ENCODE measurements at places on chromosomes 2 and 18.

GRCh38 chr2:32464431-32464830 is 107.6 kb downstream of the BIRC6 start:
- no peak for DNase-seq

- no peak for DNase-seq
Observed at GRCh38 chr2:102558463-102558862, 60.9 kb upstream of the SLC9A2 start.

DNA sequence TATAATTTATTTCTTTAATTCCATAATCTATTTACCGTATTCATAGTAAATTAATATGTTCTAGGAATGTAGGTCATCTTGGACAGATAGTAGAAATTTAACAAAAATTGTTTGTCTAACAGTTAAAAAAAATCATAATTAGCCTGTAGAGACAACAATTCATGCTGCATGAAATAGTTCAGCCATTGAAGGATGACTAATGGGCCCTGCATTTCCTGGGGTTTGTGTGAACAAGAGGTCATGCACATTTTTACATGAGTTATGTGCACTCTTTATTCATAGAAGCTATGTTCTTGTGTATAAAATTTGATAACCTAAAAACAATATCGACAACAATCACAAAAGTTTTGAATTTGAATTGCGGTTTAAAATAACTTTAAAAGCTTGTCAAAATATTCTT is 1663.6 kb downstream of the SUCLG1 start:
- DNase-seq: no peak

DNA sequence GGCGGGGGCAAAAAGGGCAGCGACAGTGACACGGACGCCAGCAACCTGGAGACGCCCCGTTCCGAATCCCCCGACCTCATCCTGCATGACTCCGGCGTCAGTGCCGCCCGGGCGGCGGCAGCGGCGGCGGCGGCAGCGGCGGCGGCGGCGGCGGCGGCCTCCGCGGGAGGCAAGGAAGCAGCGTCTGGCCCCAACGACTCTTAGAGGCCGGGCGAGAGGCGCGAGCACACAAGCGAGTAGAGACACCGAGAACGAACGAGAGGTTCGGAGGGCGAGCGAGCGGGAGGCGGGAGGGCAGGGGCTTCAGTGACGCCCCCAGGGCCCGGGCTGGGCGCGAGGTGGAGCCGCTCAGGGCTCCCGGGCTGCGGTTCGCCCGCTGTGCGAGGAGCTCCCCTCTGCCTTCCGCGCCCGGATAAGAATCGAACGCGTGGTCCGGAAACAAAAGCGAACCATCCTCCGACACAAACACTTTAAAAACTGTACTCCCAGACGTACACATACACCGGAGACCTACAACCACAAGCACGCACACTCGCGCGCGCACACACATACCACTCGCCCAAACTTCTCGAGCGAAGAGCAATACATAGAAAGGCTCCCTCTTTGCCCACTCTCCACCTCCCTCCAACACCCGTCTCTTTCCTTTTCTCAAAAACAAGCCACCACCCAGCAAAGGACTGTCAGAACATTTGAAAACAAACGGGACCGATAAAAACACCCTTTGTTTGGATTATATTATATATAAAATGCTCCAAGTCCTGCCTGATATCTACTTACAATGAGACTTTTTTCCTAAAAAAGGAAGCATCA is 2.8 kb downstream of the SP9 start:
- no peak for DNase-seq

DNA sequence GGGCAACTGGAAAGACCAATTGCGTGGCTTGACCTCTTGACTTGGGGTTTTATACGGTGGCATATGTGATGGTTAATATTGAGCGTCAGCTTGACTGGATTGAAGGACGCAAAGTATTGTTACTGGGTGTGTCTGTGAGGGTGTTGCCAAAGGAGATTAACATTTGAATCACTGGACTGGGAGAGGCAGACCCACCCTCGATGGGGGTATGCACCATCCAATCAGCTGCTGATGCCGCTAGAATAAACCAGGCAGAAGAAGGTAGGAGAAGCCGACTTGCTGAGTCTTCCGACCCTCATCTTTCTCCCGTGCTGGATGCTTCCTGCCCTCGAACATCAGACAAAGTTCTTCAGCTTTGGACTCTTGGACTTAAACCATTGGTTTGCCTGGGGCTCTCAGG is 34.2 kb upstream of the YPEL5 start:
- DNase-seq: no peak

- DNase-seq: no peak
Observed at GRCh38 chr2:164522561-164522981, 98.7 kb downstream of the GRB14 start.

DNA sequence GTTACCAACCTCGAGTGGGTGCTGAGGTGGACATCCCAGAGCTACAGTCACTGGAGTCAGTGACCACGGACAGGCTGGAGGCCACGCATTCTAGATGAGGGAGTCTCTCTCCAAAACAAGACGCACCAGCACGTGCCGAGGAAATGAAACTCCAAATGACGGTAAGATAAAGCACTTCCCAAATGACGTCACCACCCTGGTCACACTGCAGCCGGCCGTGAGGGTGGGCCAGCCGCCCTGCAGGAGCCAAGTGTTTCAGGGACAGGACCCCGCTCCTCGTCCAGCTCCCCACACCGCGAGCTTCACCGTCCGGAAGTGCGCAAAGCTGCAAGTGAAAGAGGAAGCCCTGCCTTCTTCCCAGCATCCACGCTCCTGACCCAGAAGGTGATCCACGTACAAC is 99.4 kb downstream of the ZNF516 start:
- DNase-seq: no peak

GRCh38 chr2:130302164-130302886 is 40.4 kb upstream of the IMP4 start:
- DNase-seq: no peak

GRCh38 chr18:8686611-8687010 is 18.7 kb upstream of the MTCL1 start:
- no peak for DNase-seq

- no peak for DNase-seq
Observed at GRCh38 chr18:3248062-3248657, 559 bp downstream of the MYL12A start.

- no peak for DNase-seq
Observed at GRCh38 chr2:190827720-190828119, 52.9 kb upstream of the GLS start.

- DNase-seq: no peak
Observed at GRCh38 chr2:19670303-19670702, 231.5 kb downstream of the TTC32 start.

- no peak for DNase-seq
Observed at GRCh38 chr18:77320971-77321559, 71.4 kb downstream of the GALR1 start.

- no peak for DNase-seq
Observed at GRCh38 chr18:39053571-39053970, 1488.0 kb upstream of the CELF4 start.

DNA sequence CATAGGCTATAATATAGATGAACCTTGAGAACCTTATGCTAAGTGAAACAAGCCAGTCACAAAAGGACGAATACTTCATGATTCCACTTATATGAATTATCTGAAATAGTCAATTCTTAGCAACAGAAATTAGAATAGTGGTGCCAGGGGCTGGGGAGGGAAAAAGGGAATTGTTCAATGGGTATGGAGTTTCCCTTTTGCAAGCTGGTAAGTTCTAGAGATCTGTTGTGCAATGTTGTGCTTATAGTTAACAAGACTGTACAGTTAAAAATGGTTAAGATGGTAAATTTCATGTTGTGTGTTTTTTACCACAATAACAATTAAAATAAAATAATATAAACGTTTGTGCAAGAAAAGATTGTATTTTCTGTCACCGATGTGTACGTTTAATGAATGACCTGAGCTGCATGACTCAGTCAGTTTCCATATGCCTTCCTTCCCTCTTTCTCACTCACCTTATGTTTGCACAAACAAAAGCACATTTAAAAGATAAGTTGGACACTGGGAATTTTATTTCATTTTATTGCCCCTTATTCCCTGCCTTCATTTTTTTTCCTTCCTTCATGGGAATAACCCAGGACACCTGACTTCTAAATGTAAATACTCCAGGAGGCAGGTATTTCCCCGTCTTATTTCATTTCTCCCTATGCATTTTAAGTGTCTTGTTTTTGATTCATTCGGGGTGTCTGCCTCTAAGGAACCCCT is 143.7 kb upstream of the TTC39C start:
- no peak for DNase-seq

DNA sequence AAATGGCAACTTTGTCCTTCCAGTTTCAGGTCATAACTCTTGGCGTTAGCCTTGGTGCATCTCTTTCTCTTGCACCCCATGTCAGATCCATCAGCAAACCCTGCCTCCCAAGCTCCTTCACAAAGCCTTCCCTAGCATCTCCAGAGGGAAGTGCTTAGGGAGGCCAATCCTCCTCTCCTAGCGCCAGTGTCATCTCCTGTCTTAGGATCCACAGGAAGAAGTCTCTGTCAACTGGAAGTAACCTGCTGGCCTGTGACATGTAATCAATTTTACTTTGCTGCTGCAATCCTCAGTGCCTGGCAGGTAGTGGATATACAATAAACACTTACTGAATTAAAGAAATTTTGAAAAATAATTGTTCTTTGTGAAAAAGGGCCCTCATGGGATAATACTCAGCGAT is 7.9 kb upstream of the DNPEP start:
- DNase-seq: no peak

- no peak for DNase-seq
Observed at GRCh38 chr2:232320443-232320803, 58.1 kb upstream of the ALPP start.

DNA sequence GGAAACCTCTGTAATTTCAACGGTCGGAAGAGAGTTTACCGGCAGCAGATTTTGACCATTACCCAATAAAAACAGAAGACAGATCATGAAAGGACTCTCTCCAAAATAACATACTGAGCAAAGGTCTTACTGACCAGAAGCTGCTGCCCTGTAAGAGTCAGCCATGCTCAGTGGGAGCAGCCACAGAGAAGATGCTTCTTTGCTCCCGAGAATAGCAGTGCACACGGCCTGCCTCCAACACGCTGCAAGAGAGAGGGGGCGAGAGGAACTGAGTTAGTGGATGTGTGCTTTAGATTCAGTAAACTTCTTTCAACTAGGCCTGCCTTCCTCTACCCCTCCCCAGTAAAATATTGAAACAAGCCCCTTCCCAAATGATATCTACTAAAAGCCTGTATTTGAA is 103.7 kb downstream of the NCK2 start:
- DNase-seq: no peak

GRCh38 chr2:33670392-33670937 is 71.4 kb upstream of the FAM98A start:
- DNase-seq: no peak

DNA sequence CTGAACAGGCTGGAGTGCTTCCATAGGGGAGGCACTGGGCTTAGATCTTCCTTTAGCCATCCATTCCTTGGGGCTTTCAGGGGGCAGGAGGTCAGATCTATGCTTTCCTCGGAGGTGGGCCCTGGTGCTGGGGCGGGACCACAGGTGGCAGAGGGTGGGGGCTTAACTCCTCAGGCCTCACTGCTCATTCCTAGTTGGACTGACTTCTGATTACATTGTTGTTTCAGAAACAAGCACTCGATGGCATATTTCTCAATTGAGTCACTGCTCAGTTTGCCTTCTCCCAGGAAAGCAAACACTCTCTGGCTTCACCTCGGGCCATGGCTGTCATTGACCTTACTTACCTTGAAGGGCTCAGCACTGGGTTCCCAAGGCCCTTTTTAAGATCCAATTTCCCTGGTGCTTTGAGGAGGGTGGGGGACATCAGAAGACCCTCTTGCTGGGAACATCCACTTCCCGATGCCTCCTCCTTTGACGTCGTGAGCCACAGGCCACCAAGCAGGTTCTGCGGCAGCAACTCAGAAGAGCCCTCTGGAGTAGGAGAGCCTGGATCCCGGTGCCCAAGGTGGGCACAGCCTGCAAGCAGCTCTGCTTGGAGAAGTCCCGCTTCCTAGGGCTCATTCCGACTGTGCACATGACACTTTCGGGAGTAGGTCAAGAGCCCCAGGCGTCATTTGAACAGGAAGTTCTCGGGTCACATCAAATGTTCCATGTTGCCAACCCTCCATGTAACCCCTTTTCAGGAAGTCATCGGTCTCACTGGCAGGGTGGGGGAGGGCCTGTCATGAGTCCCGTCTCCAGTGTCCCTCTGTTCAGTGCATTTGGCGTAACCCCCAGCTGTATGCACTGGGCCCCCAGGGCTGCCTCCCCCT is 40.6 kb downstream of the SDC1 start:
- DNase-seq: no peak

DNA sequence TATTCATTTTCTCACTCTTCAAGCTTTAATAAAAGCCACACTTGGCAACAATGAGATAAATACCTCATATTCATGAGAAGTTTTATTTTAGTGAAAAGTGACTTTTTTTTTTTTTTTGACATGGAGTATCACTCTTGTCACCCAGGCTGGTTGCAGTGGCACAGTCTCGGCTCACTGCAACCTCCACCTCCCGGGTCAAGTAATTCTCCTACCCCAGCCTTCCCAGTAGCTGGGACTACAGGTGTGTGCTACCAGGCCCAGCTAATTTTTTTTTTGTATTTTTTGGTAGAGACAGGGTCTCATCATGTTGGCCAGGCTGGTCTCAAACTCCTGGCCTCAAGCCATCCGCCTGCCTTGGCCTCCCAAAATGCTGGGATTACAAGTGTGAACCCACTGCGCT is 47.0 kb downstream of the FRZB start:
- no peak for DNase-seq

DNA sequence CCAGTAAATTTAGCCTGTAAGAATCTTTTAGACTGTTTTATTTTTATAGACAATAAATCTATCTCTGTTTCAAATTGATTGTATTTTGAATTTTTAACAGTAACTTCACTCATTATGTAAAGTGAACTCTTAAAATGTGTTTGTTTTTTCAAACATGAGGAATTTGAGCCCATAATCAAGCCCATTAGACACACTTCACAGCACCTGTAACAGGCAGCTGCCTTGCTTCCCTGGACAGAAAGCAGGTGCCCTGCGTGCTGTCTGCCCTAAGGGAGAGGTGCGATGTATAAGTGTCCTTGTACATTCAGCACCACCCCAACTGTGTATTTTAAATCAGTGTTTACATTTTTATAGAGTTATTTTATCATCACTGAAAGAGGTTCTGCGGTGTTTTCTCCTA is 186.5 kb upstream of the TPO start:
- DNase-seq: no peak

- no peak for DNase-seq
Observed at GRCh38 chr2:145067549-145068030, 547.7 kb upstream of the ZEB2 start.

DNA sequence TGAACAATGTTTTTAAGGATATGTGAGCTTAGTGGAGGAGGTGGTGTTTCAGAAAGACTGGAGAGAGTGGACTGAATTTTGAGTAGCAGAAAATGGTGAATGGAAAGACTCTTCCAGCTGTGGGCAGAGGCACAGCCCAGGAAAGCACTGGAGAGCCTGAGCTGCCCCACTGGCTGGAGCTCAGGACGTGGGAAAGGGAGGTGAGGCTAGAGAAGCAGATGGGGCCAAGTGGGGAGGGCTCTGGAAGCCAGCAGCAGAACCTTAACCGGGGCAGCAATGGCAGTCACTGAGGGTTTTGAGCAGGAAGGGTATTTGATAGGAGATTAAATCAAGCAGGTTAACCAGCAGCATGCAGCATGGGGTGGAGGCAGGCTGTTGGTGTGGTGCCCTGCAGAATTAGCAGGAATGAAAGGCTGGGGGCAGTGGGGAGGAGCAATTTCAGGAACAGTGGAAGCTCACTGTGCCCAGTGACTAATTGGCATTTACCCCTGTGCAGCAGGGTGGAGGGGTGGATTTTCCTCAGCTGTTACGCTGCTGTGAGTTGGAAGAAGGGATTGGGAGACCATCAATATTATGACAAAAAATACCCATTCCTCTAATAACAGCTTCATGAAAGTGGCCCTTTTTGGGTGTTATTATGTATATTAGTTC is 136.2 kb downstream of the CERS6 start:
- no peak for DNase-seq

- DNase-seq: no peak
Observed at GRCh38 chr2:96962567-96963203, 23.7 kb downstream of the FAM178B start.

Data from dorsolateral prefrontal cortex (tissue), 122 donors.